HFFc6 (cell line): ENCODE measurements at places on chromosomes 4 and X.

GRCh38 chr4:18440527-18441202 lies 419.1 kb upstream of the LCORL start:
- DNase-seq: no peak

DNA sequence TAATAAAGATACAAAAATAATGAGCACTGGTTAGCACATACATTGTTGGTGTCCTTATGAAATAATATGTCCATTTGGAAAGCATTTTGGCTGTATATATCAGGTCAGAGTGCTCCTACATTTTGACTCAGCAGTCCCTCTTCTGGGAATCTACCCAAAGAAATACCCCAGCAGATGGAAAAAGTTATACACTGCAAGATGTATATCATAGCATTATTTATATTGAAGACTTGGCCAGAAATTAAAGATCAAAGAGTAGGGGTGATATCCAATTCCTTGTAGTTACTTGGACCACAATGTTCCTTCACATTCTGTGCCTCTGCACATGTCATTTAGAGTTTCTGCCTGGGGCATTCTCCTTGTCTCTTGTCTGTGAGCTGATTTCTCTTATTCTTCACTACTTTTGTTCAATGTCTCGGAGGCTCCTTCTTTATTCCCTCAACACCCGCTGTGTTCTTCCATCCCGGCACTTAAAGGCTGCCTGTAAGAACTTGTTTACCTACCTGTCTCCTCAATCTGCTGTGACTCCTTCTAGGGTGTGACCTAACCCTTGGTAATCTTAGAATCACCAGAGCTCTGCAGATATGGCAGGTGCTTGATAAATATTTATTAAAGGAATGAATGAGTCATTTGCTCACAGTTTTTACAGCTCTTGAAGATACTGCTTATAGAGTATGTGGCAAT lies 3.1 kb upstream of the TSPAN5 start:
- DNase-seq: no peak

DNA sequence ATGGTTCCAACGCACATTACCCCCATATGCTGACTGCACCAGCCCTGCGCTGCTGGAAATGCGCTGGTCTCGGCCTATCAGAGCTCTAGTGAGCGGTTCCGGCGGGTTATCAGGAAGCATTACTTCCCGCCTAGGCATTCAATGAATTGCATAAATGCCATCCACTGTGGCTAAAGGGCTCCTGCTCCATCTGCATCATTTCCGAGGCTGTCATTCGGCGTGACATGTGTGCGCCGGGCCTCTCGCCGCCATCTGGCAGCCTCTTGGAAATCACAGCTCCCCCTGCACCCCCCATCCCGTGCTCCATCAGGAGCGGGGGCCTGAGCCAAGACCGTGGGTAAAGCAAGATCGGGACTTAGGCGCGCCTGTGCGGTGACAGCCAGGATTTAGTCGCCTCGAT lies 64.4 kb downstream of the SEPSECS start:
- no peak for DNase-seq

DNA sequence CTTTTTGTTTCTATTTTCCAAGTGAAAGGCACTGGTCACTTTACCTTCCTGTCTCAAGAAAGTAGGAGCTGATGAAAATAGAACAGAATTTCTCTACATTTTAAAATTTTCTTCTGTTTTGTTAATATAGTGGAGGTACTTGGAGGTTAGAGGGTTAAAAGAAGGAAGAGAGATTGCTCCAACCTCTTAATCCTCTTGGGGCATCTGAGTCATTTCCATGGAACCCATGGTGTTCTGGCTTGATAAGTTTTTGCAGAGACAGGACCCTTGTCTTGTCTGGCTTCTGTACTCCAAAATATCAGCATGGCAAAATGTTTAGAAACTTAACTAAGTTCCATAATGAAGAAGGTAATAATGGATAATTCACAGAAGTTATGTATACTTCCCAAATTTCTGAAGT lies 727.2 kb downstream of the C4orf33 start:
- DNase-seq: no peak

- no peak for DNase-seq
These were observed 42.1 kb upstream of the C1GALT1C1 start for GRCh38 chrX:120671963-120672362.

- no peak for DNase-seq
These were observed 204.2 kb upstream of the GPRIN3 start for GRCh38 chr4:89511776-89512175.

- no peak for DNase-seq
These were observed 101.4 kb upstream of the LINC00632 start for GRCh38 chrX:140608111-140608510.
